ENCODE measurements at places on chromosomes 11 and 22.

GRCh38 chr22:30591191-30591587 lies 521 bp downstream of the PES1 start:
- DNase-seq, result no peak

DNA sequence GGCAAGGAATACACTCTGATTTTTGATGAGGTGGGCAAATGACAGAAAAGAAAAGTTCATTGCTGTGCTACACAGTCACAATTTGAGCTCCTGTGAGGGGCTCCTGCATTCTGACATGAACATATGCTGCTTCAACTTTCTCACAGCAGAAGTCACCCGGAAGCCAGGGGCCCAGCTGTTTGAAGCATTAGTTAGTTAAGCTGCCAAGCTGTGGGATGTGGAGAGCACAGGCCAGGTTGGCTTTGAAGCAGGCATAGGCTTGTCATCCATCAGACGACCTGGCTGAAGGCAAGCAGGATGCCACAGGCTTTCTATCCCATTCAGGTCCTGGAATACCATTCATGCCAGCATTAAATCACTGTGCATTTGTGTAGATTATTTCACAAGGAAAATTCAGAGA lies 63.1 kb downstream of the MTNR1B start:
- no peak for DNase-seq

DNA sequence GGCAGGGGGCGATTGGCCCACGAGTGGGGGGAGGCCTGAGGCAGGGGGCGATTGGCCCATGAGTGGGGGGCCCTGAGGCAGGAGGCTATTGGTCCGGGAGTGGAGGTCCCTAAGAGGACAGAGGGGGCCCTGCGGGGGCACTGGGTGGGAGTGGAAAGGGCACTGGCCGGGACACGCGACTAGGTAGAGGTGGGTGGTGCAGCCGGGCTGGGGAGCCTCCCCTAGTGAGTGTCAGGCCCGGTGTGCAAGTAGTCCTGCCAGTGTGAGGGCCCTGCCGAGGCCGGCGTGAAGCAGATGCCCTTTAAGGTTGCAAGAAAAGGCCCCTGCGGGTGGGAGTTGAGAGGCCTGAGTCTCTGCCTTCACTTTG lies 909 bp upstream of the BRD1 start:
- no peak for DNase-seq

- DNase-seq, result no peak
Measured at GRCh38 chr22:24588757-24589481, 4.0 kb downstream of the LRRC75B start.

DNA sequence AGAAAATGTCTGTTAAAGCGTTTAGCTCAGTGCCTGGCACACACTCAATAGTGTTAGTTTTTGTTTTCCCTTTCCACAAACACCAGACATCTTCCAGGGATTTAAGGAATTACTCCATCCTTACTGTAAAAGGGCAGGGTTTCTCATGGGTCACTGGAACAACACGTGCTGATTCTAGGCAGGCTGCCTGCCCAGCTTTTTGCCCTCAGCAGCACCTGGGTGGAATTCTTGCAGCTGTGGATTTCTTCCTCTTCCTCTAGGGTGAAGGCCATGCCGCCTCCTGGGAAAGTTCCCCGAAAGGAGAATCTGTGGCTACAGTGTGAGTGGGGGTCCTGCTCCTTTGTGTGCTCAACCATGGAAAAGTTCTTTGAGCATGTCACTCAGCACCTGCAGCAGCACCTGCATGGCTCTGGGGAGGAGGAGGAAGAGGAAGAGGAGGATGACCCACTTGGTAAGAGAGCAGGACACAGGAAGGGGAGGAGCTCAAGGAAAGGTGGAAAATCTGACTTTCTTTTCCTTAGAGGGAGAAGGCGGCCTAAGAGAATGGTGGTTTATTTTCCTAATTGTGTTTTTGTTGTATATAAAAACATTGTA lies 5.4 kb downstream of the HINFP start:
- DNase-seq, result no peak

- DNase-seq, result no peak
Measured at GRCh38 chr11:63212742-63213141, 30.7 kb downstream of the SLC22A25 start.

- no peak for DNase-seq
Measured at GRCh38 chr11:57249384-57250319, 12.6 kb upstream of the APLNR start.

- DNase-seq, result no peak
Measured at GRCh38 chr22:38098410-38099249, 11.9 kb downstream of the BAIAP2L2 start.

GRCh38 chr22:28594076-28594796 lies 85.4 kb downstream of the TTC28 start:
- no peak for DNase-seq

GRCh38 chr11:6127881-6128280 lies 20.4 kb downstream of the OR56B4 start:
- DNase-seq, result no peak

DNA sequence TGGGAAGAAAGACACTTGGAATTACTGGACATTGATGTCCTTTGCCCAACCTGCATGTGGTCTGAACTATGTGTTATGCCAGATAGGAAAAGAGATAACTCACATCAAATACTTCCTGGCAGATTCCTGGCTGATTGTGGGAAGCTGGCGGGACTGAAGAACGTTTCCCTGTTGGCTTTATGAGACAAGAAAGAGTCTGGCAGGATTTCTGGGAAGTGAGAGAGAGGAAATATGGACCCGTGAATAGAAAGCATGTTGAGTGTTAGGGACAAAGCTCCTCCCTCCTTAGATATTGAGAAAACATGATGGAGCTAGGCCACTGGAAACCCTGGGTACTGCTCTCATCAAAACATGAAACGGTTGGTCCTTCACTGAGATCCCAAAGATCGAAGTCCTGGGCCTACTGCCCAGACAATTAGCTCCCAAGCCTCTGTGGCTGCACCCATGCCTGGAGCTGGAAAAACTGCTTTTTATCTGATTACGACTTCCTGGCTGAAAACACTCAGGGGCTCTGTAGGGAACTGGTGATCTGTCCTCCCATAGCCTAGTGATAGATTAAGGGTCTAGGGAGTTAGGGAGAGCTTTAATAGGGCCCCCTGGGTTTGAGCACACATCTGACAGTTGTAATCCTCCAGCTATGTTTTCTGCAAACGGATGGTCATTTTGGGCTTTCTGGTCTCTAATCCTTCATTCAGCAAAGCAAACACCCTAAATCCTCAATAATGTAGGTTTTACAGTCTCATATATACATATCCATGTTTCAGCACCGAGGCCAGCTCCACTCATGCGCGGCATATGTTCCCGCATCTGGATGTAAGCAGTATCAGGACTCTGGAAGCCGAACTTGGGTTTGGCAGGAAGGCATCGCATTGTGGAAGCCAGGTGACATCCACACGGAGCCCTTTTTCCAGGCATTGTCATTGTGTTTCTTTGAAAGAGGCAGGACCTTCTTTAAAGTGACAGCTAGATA lies 6.1 kb upstream of the B3GAT1 start:
- no peak for DNase-seq

DNA sequence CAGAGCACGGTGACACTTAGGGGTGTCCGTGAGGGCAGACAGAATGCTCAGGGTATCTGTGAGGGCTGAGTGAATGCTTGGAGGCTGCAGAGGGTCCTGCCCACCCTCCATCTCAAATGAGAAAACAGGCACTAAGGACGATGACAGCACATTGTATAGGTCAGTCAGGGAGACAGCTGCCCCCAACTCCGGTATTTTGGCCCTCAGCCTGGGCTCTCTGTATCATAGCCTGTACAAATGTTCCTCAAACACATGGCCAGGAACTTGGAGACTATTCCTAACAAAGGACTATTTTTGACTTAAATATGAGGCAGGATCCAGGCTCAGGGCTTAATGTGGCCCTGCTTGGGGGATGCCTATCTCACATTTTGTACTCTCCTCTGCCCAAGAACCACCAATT lies 145.4 kb downstream of the OPCML start:
- DNase-seq, result no peak

GRCh38 chr22:48372390-48372789 lies 1455.3 kb downstream of the BRD1 start:
- DNase-seq, result no peak

- DNase-seq, result no peak
Measured at GRCh38 chr11:72577271-72577721, 96.9 kb downstream of the PDE2A start.

GRCh38 chr11:105937738-105938137 lies 84.3 kb downstream of the MSANTD4 start:
- DNase-seq, result no peak

- no peak for DNase-seq
Measured at GRCh38 chr22:38353701-38354100, 36.5 kb upstream of the CSNK1E start.

GRCh38 chr11:125393331-125393730 lies 102.7 kb downstream of the FEZ1 start:
- DNase-seq, result no peak

GRCh38 chr11:92663539-92663938 lies 305.9 kb upstream of the MTNR1B start:
- DNase-seq, result no peak
